ENCODE measurements at places on chromosomes 2 and 18. TPM values are rescaled to one million over a fixed set of nuclear protein-coding genes. Genes with fewer than 3 reads are reported as not detected.

Gene GFPT1
- total RNA-seq = 45.6 TPM

Gene CAD
- 25.0 TPM for total RNA-seq

Gene KIF5C
- total RNA-seq = 7.3 TPM

Gene DAW1
- 1.1 TPM for total RNA-seq

Gene LRRC30
- total RNA-seq = not detected

Gene OST4
- total RNA-seq = 272 TPM

Gene ATP6V1C2
- total RNA-seq = not detected

Gene CD8B2
- not detected for total RNA-seq

Gene MEP1B
- not detected for total RNA-seq

Gene KIF1A
- not detected for total RNA-seq

Gene AGFG1
- total RNA-seq = 89.4 TPM

Gene NEB
- total RNA-seq = 3.2 TPM

Gene UBXN4
- 126 TPM for total RNA-seq

Gene ANKRD29
- 15.7 TPM for total RNA-seq

Gene TRIM54
- total RNA-seq = 0.41 TPM

Gene TUBB6
- total RNA-seq = 454 TPM

Data from thoracic aorta (tissue), 2 donors.